Ovary (tissue), 10 donors: ENCODE measurements at places on chromosomes 1 and 21.
A peak's percentile ranks its signal among the peaks of the same experiment; 100 is the strongest.

- no peaks in the 10 kb centered on the region for H3K4me1 ChIP-seq
- DNase-seq, result no peak
- no peaks in the 10 kb centered on the region for H3K27me3 ChIP-seq
- no peak overlapping the region for H3K4me3 ChIP-seq
- H3K36me3 ChIP-seq, result no peaks in the 10 kb centered on the region
Measured at GRCh38 chr1:111441573-111442192, 7.4 kb downstream of the WDR77 start.

- H3K4me3 ChIP-seq, result no peak overlapping the region
- DNase-seq, result peak; percentile 56
- no peaks in the 10 kb centered on the region for H3K27me3 ChIP-seq
- H3K36me3 ChIP-seq, result no peaks in the 10 kb centered on the region
Measured at GRCh38 chr1:41108696-41109275, 87.3 kb upstream of the SLFNL1 start.

GRCh38 chr1:100622037-100622436 is 84.1 kb downstream of the GPR88 start:
- H3K4me1 ChIP-seq, result peaks cover 6% of the 10 kb centered on the region
- no peak overlapping the region for H3K27ac ChIP-seq
- peak; percentile 42 for DNase-seq
- H3K4me3 ChIP-seq, result no peak overlapping the region
- no peaks in the 10 kb centered on the region for H3K36me3 ChIP-seq

DNA sequence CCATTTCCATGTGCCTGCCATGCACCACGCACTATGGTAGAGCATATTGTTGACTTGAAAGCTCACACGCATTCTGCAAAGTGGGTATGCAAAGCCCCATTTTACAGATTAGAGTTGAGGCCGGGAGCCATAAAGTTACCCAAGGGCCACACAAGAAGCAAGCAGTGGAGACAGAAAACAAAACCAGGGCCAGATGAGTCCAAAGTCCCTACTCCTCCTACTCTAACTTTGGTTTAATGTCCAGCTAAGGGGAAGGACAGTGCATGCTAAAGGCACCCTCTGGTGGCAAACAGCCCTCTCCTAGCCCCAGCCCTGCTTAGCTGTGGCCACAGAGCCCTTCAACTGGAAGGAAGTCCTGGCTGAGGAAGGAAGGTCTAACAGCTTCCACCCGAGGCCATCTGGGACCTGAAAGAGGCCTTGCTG is 74.9 kb downstream of the SLC66A1 start:
- DNase-seq, result no peak

GRCh38 chr1:119869995-119870394 is 26.3 kb downstream of the ADAM30 start:
- H3K36me3 ChIP-seq, result no peaks in the 10 kb centered on the region
- no peak overlapping the region for H3K4me3 ChIP-seq
- no peak for DNase-seq
- H3K27me3 ChIP-seq, result no peaks in the 10 kb centered on the region
- peaks cover 2% of the 10 kb centered on the region for H3K4me1 ChIP-seq
- H3K27ac ChIP-seq, result no peak overlapping the region

DNA sequence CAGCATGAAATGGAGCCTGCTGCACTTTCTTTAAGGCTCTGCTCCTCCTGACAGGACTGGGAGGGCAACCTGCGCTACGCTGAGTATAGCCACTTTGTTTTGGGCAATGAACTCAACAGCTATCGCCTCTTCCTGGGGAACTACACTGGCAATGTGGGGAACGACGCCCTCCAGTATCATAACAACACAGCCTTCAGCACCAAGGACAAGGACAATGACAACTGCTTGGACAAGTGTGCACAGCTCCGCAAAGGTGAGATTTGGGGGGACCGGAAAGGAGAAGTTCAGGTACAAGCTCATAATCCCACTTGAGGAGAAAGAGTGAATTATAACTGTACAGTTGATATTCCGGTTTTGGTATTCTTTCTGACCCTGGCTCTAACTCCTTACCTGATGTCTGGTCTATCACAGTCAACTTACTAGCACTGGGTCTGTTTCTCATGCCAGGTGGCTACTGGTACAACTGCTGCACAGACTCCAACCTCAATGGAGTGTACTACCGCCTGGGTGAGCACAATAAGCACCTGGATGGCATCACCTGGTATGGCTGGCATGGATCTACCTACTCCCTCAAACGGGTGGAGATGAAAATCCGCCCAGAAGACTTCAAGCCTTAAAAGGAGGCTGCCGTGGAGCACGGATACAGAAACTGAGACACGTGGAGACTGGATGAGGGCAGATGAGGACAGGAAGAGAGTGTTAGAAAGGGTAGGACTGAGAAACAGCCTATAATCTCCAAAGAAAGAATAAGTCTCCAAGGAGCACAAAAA is 5.4 kb downstream of the ANGPTL7 start:
- no peaks in the 10 kb centered on the region for H3K27me3 ChIP-seq
- H3K4me3 ChIP-seq, result no peak overlapping the region
- no peak for DNase-seq

GRCh38 chr1:243595527-243596210 is 254.4 kb downstream of the AKT3 start:
- H3K27ac ChIP-seq, result no peak overlapping the region
- peaks cover 2% of the 10 kb centered on the region for H3K4me1 ChIP-seq
- no peaks in the 10 kb centered on the region for H3K36me3 ChIP-seq
- no peaks in the 10 kb centered on the region for H3K27me3 ChIP-seq

- no peaks in the 10 kb centered on the region for H3K27me3 ChIP-seq
- peak; percentile 73 for DNase-seq
- peak overlapping the region; percentile 56 for H3K27ac ChIP-seq
- H3K4me1 ChIP-seq, result peaks cover 34% of the 10 kb centered on the region
- peak overlapping the region; percentile 19 for H3K4me3 ChIP-seq
Measured at GRCh38 chr1:14945132-14946010, 208.2 kb upstream of the TMEM51 start.

- H3K27ac ChIP-seq, result no peak overlapping the region
- peaks cover 18% of the 10 kb centered on the region for H3K4me1 ChIP-seq
- H3K36me3 ChIP-seq, result no peaks in the 10 kb centered on the region
- DNase-seq, result no peak
Measured at GRCh38 chr1:156463874-156464273, 36.7 kb downstream of the MEF2D start.

DNA sequence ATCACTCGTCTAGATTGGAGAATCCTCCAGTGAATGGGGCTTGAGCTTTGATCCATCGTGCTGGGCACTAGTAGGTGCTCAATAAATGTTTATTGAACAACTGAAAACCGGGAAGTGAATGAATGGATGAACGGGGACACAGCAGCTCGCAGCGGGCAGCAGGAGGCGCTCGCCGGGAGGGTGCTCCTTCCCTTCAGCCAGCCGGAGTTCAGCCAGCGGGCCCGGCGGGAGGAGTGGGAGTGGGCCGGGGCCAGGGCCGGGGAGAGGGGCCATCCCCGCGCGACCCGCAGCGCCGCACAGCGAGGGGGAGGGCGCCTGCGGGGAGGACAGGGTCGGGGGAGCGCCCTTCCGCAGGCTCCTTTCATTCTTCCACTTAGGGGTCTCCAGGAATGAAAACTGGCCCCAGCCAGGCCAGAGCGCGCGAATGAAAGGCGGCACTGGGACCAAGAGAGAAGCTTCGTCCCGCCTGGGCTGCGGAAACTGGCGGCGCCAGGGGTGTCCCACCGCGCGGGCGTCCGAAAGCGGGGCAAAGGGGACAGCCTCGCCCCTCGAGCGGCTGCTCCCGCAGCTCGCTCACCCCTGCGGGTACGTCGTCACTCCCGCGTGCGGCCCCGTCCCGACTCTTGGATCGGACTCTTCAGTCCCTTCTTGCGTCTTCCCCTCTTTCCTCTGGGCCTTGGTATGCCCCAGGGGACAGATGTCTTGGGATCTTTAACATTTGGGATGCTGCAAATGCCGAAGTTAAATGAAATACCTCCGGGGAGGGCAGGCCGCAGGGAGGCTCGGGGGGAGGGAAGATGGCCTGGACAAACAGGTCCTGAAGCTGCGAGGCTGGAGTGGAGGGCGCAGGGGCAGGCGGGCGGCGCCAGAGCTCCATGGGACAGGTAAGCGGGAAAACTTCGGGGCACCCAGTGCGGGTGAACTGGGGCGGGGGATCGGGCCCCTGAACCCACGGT is 3.6 kb upstream of the INAVA start:
- H3K27me3 ChIP-seq, result no peaks in the 10 kb centered on the region
- H3K27ac ChIP-seq, result no peak overlapping the region
- no peaks in the 10 kb centered on the region for H3K36me3 ChIP-seq
- H3K4me3 ChIP-seq, result peak overlapping the region; percentile 29
- no peak for DNase-seq

DNA sequence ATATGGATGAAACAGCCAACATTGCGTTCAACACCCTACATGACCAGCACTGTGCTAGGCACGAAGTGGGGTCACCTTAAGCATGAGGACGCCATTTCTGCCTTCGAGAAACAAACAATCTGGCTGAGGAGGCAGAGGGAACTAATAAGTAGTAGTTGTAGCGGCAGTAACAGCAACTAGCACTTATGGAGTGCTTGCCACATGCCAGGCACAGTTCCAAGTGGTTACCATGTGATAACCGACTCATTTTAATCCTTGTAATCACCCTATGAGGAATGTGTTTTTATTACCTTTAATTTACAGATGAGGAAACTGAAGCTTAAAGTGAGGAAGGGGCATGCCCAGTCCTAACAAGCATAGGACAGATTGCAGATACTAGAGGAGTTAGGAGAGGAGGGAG is 33.7 kb downstream of the KCND3 start:
- H3K36me3 ChIP-seq, result no peaks in the 10 kb centered on the region
- no peak for DNase-seq
- H3K27ac ChIP-seq, result no peak overlapping the region
- H3K4me1 ChIP-seq, result no peaks in the 10 kb centered on the region
- H3K27me3 ChIP-seq, result no peaks in the 10 kb centered on the region

GRCh38 chr1:91026777-91027176 is 4.9 kb upstream of the ZNF644 start:
- no peak overlapping the region for H3K4me3 ChIP-seq
- H3K27ac ChIP-seq, result no peak overlapping the region
- no peaks in the 10 kb centered on the region for H3K4me1 ChIP-seq
- DNase-seq, result no peak
- no peaks in the 10 kb centered on the region for H3K27me3 ChIP-seq
- no peaks in the 10 kb centered on the region for H3K36me3 ChIP-seq

DNA sequence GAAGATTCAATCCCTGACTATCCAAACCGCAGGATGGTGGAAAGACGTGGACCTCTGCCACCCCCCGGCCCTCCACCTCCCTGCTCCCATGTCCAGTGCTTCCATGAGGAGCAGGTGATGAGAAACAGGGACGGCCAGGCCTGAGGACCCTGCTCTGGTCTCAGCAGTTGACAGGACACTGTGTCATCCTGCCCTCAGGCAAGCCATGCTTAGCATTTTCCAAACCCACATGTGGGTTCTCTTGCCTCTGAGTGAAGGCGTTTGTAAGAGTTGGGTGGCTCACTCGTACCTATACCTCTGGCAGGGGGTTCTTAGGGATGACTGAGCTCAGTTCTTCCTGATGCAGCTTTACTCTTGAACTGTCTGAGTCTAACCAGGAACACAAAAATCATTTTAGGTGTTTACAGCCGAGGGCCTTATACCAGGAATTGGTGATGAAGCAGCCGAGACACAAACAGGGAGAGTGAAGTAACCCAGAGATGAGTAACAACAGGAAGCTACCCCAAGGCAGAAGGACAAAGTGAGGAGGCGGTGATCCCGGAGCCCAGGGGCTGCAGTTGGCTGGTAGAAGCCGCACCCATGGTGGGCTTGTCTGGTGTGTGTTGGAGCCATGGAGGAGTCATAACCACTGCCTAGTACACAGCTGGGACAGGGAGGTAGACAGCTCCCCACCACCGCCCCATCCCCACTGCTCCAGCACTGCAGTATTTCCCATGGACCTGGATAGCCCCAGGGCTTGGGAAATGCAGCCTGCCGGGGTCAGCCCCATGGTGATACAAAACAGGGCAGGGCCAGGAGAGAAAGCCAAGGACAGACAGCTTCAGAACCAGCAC is 21.4 kb downstream of the MYBPH start:
- no peaks in the 10 kb centered on the region for H3K27me3 ChIP-seq
- no peak for DNase-seq
- no peak overlapping the region for H3K27ac ChIP-seq
- no peaks in the 10 kb centered on the region for H3K36me3 ChIP-seq
- no peak overlapping the region for H3K4me3 ChIP-seq

DNA sequence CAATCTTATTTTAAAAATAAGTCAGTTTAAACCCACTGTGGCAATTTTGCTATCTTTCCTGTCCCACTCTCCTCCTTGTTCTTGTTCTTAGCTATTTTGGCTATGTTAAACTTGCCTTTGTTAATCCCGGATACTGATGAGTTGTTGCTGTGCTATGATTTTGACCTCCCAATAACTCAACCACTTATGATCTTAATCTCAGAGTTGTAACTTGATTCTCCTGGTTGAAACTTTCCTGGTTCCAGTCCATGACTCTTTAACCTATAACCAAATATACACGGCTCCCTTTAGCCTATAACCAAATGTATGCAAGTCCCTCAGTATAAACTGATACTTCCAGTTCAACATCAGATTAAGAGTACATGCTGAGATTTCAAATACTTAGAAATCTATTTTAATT is 15.6 kb upstream of the ACADM start:
- no peaks in the 10 kb centered on the region for H3K36me3 ChIP-seq
- H3K4me1 ChIP-seq, result no peaks in the 10 kb centered on the region
- no peak overlapping the region for H3K4me3 ChIP-seq
- DNase-seq, result no peak
- H3K27me3 ChIP-seq, result no peaks in the 10 kb centered on the region

DNA sequence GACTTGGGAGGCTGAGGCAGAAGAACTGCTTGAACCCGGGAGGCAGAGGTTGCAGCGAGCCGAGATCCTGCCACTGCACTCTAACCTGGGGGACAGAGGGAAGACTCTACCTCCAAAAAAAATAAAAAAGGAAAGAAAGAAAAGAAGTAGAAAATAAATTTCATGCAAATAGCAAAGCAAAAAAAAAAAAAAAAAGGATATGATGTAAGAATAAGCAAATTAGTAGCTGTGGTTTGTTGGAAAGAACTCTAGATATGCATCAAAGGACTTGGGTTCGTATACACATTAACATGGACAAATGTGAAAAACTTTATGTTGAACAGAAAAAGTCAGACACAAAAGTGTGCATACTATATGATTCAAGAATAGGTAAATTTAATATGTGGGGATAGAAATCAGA is 11.9 kb downstream of the WASF2 start:
- no peak overlapping the region for H3K27ac ChIP-seq
- H3K4me3 ChIP-seq, result no peak overlapping the region
- H3K4me1 ChIP-seq, result peaks cover 15% of the 10 kb centered on the region
- no peaks in the 10 kb centered on the region for H3K27me3 ChIP-seq

GRCh38 chr1:89309828-89310227 is 37.2 kb upstream of the GBP5 start:
- H3K4me3 ChIP-seq, result no peak overlapping the region
- H3K4me1 ChIP-seq, result peaks cover 7% of the 10 kb centered on the region
- DNase-seq, result no peak
- no peak overlapping the region for H3K27ac ChIP-seq

- no peak overlapping the region for H3K27ac ChIP-seq
- peaks cover 5% of the 10 kb centered on the region for H3K4me1 ChIP-seq
- no peak for DNase-seq
- H3K4me3 ChIP-seq, result no peak overlapping the region
Measured at GRCh38 chr1:110650609-110651008, 24.1 kb downstream of the KCNA3 start.
